CMK (cell line): ENCODE measurements at places on chromosomes 6 and 20.

GRCh38 chr6:32223258-32224235 is at the start of gene NOTCH4:
Gene NOTCH4 (minus strand): TSS chr6:32224067. CDS start chr6:32223928, 139 bp downstream.
- no peak for DNase-seq

DNA sequence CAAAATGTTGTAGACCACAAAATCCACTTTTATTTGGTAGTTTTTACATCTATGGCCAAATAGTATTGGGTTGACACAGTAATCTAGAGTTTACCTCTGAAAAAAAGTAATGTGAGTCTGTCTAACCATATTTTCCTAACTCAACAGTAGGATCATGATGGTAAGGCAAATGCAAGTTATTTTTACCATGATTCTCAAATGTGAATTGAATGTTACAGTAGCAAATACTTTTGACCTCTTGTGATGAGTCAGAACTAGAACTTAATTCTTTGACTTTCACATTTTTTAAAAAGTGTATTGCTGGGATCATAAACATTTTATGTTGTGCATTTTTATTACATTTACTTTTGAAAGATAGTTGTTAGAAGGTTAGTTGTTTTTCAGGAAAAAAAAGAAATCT is 22.0 kb downstream of the RNF146 start:
- DNase-seq: no peak

DNA sequence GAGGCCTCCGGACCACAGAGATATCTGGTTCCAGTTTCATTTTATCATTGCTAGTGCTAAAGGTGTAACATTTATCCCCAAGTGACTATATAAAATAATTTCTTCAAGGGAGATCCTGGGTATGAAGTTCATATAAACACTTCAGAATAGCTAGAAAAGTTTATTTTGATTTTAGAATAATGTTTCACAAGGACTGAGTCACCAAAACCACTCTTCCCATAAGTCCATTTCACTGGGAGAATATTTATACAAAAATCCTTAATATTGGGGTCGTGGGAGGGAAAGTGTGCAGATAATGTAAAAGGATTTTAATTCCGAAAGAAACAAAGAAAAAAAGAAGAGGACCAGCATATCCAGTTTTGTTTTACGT is 128.1 kb downstream of the ISM1 start:
- no peak for DNase-seq

GRCh38 chr6:55963301-55963700 is 87.9 kb upstream of the BMP5 start:
- DNase-seq: no peak

- no peak for DNase-seq
Measured at GRCh38 chr20:63276956-63277355, 4.3 kb downstream of the ARFGAP1 start.

- DNase-seq: no peak
Measured at GRCh38 chr20:15716256-15716655, 857.0 kb downstream of the KIF16B start.
